ENCODE measurements at places on chromosomes 3 and 15.

GRCh38 chr15:29708519-29708918 lies 113.7 kb downstream of the TJP1 start:
- DNase-seq: no peak

- no peak for DNase-seq
Measured at GRCh38 chr3:107767897-107768605, 245.3 kb downstream of the BBX start.

DNA sequence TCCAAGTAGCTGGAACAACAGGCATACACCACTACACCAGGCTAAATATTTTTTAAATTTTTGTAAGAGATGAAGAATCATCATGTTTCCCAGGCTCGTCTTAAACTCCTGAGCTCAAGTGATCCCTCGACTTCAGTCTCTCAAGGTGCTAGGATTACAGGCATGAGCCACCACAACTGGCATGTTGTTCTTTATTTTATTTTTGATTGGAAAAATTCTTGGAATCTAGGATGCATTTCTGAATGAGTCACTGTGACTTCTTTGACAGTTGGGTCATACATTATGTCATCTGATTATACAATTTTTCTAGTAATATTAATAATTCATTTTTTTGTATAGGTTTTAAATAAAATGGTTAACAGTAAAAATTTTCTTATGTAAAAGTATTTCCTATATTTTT lies 870.2 kb downstream of the SI start:
- no peak for DNase-seq

- no peak for DNase-seq
Measured at GRCh38 chr3:129822241-129822640, 71.3 kb downstream of the TMCC1 start.

DNA sequence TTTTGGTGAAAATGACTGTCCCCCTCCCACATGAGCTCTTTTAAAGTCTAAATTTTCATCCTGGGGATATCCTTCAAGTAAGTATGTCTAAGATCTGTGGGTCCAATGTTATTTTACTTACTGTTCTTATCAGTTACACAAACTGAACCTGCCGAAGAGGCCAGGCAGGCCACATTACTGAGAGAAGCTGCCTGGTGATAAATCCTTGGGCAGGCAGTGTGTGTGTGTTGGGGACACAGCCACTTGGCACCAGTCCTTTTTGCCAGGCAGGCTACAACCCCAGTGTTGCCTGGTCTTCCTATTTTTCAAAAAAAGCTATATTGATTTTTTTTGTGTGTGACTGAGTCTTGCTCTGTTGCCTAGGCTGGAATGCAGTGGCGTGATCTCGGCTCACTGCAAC lies 50.6 kb upstream of the RASA2 start:
- DNase-seq: no peak

- no peak for DNase-seq
Measured at GRCh38 chr3:125433611-125434041, 58.5 kb upstream of the ZNF148 start.

- no peak for DNase-seq
Measured at GRCh38 chr15:37056177-37057121, 43.9 kb downstream of the MEIS2 start.

- no peak for DNase-seq
Measured at GRCh38 chr3:188916934-188917401, 254.8 kb upstream of the TPRG1 start.

- DNase-seq: no peak
Measured at GRCh38 chr3:33926998-33927605, 128.7 kb downstream of the PDCD6IP start.

- no peak for DNase-seq
Measured at GRCh38 chr3:71185733-71186455, 397.6 kb downstream of the FOXP1 start.

- DNase-seq: no peak
Measured at GRCh38 chr3:188036375-188037194, 117.4 kb upstream of the LPP start.

DNA sequence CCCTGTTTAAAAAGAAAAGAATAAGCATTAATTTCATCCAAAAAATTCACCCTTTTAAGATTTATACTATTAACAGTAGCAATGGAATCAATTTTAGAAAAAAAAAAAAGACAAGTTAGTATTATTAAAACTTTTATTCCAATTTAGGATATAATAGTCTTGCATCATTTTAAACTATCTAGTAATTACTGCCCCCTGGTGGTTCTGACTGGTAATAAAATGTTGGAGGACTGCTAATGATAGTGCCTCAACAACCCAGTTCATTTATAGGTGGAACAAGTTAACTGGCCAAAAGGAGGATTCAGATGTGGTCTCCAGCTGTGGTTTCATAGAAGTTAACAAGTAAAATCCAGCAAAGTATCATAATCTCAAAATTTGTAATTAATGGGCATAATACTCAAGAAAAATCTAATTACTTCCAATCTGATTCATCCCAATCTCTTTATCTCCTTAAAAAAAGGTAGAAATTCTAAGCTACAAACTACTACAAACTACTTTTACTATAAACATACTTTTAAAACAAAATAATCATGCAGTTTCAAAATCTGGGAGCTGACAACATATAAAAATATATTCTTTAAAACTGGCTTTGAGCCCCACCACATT lies 30.7 kb upstream of the WDR49 start:
- no peak for DNase-seq

DNA sequence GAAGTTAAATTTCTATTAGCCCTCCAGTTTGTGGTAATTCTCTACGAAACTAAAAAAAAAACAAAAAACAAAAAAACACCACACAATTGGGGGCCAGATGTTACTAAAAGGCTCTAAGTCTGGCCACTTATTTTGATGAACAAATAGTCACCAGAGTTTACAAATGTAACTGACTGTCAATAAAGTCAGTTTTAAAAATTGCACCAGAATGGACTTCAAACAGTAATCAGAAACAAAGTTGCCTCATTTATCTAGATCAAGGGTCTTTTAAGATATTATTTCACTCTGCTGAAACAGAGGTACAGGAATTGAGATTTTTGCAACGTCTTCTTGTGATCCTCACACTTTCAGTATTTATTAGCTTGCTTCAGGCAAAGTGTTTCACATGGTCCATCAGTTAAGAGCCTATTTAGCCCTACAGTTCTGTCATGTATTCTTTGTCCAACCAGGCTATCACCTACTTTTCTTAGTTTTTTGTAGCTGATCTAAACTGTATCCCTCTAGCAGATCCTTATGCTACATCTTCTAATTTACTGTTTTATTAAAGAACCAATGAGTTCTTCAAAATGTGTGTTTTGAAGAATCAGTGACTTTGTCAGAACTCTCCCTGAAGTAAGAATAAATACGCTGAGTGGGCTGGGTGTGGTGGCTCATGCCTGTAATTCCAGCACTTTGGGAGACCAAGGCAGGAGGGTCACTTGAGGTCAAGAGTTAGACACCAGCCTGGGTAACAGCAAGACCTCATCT lies 74.7 kb downstream of the ANKRD28 start:
- DNase-seq: no peak

GRCh38 chr15:48324949-48325348 lies 6.3 kb upstream of the DUT start:
- no peak for DNase-seq

- DNase-seq: no peak
Measured at GRCh38 chr3:58487140-58487886, 4.6 kb upstream of the KCTD6 start.

DNA sequence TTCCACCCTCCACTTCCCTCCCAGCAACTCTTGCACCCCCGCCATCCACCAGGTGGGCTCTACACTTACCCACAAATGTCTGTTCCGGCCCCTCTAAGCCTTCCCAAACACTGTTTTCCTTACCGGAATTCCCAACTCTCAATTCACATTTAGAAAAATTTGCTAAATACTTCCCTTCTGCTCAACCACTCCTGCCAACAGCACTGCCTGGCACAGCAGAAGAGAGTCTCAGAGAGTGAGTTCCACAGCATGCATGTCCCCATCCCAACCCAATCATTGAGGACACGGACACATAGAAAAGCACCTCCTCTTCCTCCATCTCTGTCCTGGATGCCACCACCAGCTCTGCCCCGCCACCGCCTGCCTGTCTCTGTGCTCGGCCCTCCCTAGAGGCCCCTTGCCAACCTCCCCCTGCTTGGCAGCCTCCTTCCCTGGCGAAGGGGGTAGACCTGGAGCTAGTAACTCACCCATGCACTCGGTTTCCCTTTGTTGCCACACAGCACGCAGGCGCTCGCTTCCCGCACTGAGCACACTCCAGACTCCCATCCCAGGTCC lies 66.2 kb upstream of the SLC6A1 start:
- no peak for DNase-seq

DNA sequence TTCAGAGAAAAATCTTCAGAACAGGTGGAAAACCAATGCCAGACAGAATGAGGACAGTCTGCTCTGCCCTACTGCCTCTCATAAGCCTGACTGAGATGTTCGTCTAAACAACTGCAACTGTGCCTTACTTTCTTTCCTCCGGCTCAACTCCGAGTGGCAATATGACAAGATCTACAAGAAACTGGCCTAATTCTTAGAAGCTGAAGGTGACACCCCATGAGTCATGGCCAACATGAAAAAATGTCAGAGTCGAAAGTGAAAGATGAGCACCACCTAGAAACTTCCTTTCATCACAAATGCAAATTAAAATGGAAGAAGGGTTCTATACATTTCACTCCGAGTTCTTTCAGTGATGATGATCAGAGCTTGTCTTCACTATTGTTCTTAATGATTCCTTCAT lies 12.9 kb downstream of the PCYT1A start:
- DNase-seq: no peak

DNA sequence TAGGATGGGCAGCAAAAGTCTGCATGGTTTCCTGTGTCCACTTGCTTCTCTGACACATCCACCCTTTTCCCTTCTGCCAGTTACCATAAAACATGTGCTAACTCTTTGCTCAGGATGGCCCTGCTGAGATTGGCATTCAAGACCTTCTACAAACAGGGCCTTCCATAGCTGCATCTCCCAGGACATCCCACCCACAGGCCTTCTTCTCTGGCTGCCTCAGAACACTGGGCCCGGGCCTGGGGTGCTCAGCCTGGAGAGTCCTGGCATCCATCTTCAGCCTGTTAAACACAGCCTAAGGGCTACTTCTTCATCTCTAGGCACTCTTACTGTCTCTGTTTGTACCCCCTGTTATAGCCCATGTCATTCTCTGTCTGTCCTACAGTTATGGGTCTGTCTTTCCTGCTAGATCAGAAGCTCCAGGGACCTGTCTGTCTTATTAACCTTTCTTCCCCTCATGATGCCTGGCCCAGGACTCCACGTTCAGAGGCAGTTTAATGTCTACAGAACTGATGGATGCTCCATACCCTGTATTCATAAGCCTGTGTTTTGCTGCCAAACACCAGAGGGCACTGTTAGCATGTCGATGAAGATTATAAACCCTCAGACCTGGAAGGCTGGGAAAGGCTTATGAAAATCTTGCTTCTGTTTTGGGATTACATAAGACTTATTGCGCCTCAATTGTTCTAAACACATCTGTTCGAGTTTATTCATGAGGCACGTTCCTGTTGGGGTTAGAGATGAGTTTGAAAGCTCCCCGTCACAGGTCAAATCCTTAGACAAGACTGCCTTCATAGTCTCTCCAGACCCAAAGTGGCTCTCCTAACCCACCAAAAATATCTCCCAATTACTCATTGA lies 16.5 kb downstream of the SEMA3G start:
- DNase-seq: no peak

DNA sequence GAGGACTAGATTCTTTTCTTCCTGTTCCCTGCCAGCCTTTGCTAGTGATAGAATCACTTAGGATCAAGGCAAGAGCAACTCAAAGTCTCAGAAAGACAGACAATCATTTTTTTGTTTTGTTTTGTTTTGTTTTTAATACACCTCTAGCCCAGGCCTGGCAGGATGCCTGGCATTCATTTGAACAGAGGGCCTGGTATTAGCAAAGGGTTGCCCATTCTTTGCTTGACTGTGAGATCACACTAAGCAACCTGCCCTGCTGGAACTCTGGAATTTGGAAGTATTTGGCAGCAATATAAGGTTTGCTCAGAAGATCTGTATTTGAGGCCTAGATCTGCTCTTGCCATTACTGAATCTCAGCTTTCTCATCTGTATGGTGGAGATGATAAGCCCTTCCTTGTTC lies 21.8 kb upstream of the ATP13A5 start:
- DNase-seq: no peak

GRCh38 chr3:9980251-9980650 lies 6.4 kb downstream of the EMC3 start:
- DNase-seq: no peak

- no peak for DNase-seq
Measured at GRCh38 chr3:37608061-37608702, 253.5 kb upstream of the CTDSPL start.

- DNase-seq: no peak
Measured at GRCh38 chr15:66839506-66840112, 137.6 kb downstream of the SMAD6 start.

GRCh38 chr15:89888214-89888804 lies 5.5 kb downstream of the AP3S2 start:
- no peak for DNase-seq

GRCh38 chr3:100155590-100155989 lies 41.3 kb upstream of the FILIP1L start:
- DNase-seq: no peak

GRCh38 chr15:94233441-94233840 lies 2.1 kb downstream of the MCTP2 start:
- no peak for DNase-seq

GRCh38 chr3:179801263-179801662 lies 148.4 kb downstream of the USP13 start:
- DNase-seq: no peak

DNA sequence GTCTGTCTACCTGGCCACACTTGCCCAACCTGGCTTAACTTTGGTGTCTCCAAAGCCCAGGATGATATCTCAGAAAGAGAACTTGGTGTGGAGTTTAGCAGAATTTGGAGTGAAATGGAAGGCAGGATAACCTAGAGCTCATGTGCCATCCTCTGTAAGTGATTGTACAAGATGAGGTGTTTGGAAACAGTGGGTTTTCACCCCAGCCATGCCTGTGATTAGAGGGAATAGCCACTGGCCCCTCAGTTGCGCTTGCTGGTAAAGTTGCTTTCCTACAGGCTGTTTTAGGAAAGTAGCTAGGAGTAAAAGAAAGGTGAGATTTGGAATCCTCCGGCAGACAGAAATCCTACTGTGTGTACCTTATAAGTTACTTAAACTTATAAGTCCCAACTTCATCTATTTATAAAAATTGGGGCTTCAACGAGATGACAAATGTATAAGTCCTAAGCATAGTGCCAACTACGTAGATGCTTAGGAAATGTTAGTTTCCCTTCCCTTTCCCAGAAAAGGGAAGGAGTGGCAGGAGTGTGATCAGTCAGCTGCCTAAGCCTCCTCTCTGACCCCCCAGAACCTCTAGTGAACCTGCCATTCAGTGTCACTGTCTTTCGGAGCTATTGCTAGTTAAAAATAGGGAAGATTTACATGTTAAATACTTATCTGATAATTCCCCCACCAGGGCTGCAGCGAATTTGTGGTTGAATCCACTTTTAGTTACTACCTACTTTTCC lies 13.4 kb upstream of the BMF start:
- DNase-seq: no peak

GRCh38 chr15:69489073-69489571 lies 36.5 kb downstream of the RPLP1 start:
- DNase-seq: no peak

Data from stimulated activated CD8-positive, alpha-beta memory T cell treated with anti-CD3 and anti-CD28 coated beads, Interleukin-15, amount 100 ng/mL, for 24 hours (primary cell).